ENCODE measurements at places on chromosomes 12 and 14.

DNA sequence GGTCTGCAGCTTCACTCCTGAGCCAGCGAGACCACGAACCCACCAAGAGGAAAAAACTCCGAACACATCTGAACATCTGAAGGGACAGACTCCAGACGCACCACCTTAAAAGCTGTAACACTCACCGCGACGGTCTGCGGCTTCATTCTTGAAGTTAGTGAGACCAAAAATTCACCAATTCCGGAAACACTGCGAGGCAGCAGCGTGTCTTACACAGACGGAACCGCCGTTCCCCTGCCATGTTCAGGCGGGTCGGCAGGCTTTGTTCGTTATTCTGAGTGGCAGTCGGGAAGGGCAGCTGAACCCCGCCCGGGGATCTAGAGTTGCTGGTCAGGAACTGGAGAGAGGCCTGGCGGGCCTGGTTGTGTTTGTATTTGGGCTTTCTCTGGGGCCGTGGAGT lies 20.3 kb upstream of the LPCAT3 start:
- H3K27ac ChIP-seq: no peak overlapping the region
- no peaks in the 10 kb centered on the region for H3K36me3 ChIP-seq
- no peaks in the 10 kb centered on the region for H3K4me1 ChIP-seq
- H3K27me3 ChIP-seq: peaks cover 4% of the 10 kb centered on the region

GRCh38 chr14:64391986-64392385 lies 3.8 kb downstream of the MTHFD1 start:
- no peaks in the 10 kb centered on the region for H3K27me3 ChIP-seq
- H3K36me3 ChIP-seq: peaks cover 38% of the 10 kb centered on the region
- DNase-seq: no peak
- H3K27ac ChIP-seq: peak overlapping the region; percentile 32

- no peak overlapping the region for H3K27ac ChIP-seq
- H3K36me3 ChIP-seq: peaks cover 20% of the 10 kb centered on the region
- no peaks in the 10 kb centered on the region for H3K27me3 ChIP-seq
- no peak overlapping the region for H3K4me3 ChIP-seq
- H3K4me1 ChIP-seq: peaks cover 53% of the 10 kb centered on the region
Measured at GRCh38 chr14:95137804-95138167, 19.5 kb downstream of the DICER1 start.

DNA sequence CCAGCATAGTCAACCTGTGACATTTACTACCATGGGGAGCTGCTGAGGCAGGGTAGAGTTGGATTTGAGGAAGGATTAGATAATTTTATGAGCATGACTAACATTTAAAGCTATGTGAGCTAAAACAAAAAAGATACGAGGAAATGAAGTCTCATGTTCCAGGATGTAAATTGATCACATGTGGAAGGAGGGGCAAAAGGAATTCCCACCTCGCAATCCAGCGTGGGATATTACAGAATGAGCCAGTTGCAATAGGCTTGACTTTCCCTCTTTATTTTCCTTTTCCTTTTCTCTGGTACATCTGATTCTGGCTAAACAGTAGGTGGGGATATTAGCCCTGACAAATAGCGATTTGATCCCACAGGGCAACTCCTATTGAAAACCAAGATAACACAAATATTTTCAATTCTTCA lies 214.9 kb upstream of the HMGA2 start:
- no peak overlapping the region for H3K4me3 ChIP-seq
- no peak for DNase-seq
- no peaks in the 10 kb centered on the region for H3K36me3 ChIP-seq
- no peaks in the 10 kb centered on the region for H3K27me3 ChIP-seq

DNA sequence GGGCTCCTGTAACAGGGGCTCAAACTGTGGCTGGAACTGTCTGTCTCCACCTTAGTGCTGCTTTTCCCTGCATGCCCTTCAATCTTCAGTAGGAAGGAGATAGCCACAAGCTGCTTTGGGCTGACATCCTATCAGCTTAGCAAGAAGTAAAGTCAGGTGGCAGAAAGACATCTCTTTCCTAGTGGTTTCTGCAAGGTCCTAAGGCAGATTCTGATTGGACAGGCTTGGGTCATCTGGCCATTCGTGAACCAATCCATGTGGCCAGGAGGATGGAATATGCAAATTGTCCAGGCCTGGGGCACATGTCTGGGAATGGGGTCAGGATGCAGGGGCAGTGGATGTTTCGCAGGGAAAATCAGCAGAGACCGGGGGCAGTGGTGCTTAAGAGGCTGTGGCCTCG lies 5.2 kb downstream of the RITA1 start:
- H3K36me3 ChIP-seq: peaks cover 26% of the 10 kb centered on the region
- H3K4me1 ChIP-seq: peaks cover 27% of the 10 kb centered on the region
- no peak overlapping the region for H3K27ac ChIP-seq
- no peak overlapping the region for H3K4me3 ChIP-seq
- no peaks in the 10 kb centered on the region for H3K27me3 ChIP-seq

GRCh38 chr12:57250956-57251355 lies at the start of gene STAC3:
TSS of gene STAC3 (minus strand) at chr12:57251187. CDS start at chr12:57249636, 1,551 bp downstream.
- peaks cover 8% of the 10 kb centered on the region for H3K4me1 ChIP-seq
- peaks cover 6% of the 10 kb centered on the region for H3K36me3 ChIP-seq
- no peaks in the 10 kb centered on the region for H3K27me3 ChIP-seq

GRCh38 chr14:50006141-50006540 lies 110.2 kb downstream of the VCPKMT start:
- DNase-seq: no peak
- H3K36me3 ChIP-seq: peaks cover 15% of the 10 kb centered on the region
- no peaks in the 10 kb centered on the region for H3K27me3 ChIP-seq
- peaks cover 48% of the 10 kb centered on the region for H3K4me1 ChIP-seq
- no peak overlapping the region for H3K27ac ChIP-seq
- H3K4me3 ChIP-seq: no peak overlapping the region

DNA sequence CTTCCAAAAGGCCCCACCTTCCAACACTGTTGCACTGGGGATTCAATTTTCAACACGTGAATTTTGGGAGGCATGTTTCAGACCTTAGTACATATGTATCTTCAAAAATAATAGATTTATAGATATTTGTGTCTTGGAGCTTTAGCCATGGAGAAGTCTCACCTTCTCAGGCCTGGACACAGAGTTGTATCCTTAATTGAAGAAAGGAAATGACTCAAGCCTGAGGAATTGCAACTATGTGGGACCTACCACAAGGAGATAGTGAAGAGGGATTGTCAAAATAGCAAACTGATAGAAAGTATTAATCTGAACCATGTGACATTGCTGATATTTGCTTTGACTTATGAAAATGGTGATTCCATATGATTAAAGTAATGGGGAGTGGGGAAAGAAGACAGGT lies 89.8 kb downstream of the ACSS3 start:
- no peaks in the 10 kb centered on the region for H3K36me3 ChIP-seq
- H3K4me3 ChIP-seq: no peak overlapping the region
- no peaks in the 10 kb centered on the region for H3K4me1 ChIP-seq
- DNase-seq: no peak
- no peak overlapping the region for H3K27ac ChIP-seq

GRCh38 chr12:77401770-77402081 lies 336.4 kb upstream of the E2F7 start:
- DNase-seq: no peak
- H3K4me1 ChIP-seq: no peaks in the 10 kb centered on the region
- no peak overlapping the region for H3K4me3 ChIP-seq
- no peak overlapping the region for H3K27ac ChIP-seq

DNA sequence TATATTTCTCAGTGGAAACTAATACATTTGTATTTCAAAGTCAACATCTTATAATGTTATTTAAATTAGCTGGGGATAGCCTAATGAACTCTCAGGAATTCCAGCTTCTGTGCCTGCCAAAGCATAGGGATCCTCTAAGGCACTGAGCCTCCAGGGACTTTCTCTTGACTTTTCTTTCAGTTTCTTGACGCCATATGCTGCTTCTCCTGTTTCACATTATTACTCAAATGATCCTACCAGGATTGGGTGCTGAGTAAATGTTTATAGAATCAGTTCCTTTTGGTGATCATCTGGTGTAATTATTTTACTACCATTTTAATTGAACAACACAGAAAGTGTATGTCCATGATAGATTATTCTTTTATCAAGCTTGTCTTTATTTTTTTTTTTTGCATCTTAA lies 7.9 kb downstream of the METTL25 start:
- DNase-seq: no peak
- H3K27ac ChIP-seq: no peak overlapping the region
- no peaks in the 10 kb centered on the region for H3K4me1 ChIP-seq
- no peak overlapping the region for H3K4me3 ChIP-seq

- H3K4me3 ChIP-seq: no peak overlapping the region
- no peaks in the 10 kb centered on the region for H3K27me3 ChIP-seq
- H3K36me3 ChIP-seq: no peaks in the 10 kb centered on the region
- DNase-seq: no peak
- no peak overlapping the region for H3K27ac ChIP-seq
- no peaks in the 10 kb centered on the region for H3K4me1 ChIP-seq
Measured at GRCh38 chr12:82082501-82082900, 275.7 kb downstream of the CCDC59 start.

DNA sequence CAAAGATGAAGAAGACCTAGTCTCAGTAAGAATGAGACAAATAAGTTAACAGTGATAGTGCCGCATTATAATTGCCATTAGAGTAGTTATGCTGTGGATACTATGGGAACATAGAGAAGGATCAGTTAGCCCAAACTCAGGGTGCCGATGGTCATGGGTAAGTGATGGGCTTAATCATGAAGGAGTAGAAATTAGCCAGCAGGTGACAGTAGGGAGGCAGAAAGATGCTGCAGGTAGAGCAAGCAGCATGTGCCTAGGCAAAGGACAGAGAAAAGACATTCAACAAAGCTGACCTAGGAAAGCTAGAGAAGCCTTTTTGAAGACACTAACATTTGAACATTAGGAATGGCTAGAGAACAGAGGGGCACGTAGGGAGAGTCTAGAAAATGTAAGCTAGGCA lies 30.6 kb upstream of the PTPRQ start:
- no peak overlapping the region for H3K4me3 ChIP-seq
- no peaks in the 10 kb centered on the region for H3K27me3 ChIP-seq
- no peaks in the 10 kb centered on the region for H3K36me3 ChIP-seq
- no peaks in the 10 kb centered on the region for H3K4me1 ChIP-seq
- no peak for DNase-seq
- no peak overlapping the region for H3K27ac ChIP-seq

DNA sequence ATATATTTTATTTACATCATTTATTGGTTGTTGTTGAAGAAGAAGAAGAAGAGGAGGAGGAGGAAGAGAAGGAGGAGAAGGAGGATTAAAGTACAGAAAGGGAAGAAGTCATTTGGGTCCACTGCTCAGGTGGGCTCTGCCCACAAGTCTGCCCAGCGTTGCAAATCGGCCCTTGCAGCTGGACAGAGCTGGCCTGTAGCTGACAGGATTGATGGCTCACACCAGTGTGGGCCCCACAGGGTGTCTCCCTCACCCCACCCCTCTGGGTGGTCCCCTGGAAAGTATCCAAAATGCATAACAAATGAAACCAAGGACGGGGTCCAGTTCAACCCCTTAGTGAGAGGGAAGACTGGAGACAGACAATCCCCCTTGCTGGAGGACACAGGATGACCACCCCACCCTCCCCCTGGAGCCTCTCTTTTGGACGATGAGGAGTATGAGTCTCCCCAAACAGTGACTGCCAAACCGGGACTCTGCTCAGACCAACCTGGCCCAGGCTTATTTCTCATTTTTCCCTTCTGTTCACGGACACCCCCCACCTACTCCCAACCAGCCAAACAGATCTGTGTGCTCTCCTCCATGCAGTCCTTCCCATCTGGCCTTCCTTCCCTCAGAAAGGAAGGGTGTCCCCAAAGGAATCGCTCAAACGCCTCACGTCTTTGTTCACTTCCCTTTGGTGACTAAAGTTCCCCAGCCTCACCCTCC lies 17.7 kb downstream of the DPF3 start:
- peaks cover 20% of the 10 kb centered on the region for H3K36me3 ChIP-seq
- no peak overlapping the region for H3K27ac ChIP-seq
- H3K4me3 ChIP-seq: no peak overlapping the region
- no peak for DNase-seq

DNA sequence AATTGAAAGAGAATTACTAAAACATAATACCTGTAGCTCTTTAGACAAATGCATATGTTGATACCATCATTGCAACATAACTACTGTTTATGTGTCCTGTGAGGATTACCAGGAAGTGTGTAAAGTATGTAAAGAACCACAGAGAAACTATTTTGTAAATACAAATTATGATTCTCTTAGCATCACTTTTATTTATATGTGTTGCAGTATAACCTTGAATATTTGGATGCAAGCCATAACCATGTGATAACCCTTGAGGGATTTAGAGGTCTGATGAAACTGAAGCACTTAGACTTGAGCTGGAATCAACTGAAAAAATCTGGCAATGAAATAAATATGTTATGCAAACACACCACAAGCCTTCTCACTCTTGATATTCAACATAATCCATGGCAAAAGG lies 77.5 kb downstream of the LRRC9 start:
- H3K36me3 ChIP-seq: no peaks in the 10 kb centered on the region
- no peaks in the 10 kb centered on the region for H3K4me1 ChIP-seq
- no peak for DNase-seq
- no peak overlapping the region for H3K27ac ChIP-seq
- H3K27me3 ChIP-seq: peaks cover 2% of the 10 kb centered on the region
